Lower lobe of right lung (tissue), 2 donors: ENCODE measurements at places on chromosomes 6 and 20. TPM values are rescaled to one million over a fixed set of nuclear protein-coding genes. Genes with fewer than 3 reads are reported as not detected.

DNA sequence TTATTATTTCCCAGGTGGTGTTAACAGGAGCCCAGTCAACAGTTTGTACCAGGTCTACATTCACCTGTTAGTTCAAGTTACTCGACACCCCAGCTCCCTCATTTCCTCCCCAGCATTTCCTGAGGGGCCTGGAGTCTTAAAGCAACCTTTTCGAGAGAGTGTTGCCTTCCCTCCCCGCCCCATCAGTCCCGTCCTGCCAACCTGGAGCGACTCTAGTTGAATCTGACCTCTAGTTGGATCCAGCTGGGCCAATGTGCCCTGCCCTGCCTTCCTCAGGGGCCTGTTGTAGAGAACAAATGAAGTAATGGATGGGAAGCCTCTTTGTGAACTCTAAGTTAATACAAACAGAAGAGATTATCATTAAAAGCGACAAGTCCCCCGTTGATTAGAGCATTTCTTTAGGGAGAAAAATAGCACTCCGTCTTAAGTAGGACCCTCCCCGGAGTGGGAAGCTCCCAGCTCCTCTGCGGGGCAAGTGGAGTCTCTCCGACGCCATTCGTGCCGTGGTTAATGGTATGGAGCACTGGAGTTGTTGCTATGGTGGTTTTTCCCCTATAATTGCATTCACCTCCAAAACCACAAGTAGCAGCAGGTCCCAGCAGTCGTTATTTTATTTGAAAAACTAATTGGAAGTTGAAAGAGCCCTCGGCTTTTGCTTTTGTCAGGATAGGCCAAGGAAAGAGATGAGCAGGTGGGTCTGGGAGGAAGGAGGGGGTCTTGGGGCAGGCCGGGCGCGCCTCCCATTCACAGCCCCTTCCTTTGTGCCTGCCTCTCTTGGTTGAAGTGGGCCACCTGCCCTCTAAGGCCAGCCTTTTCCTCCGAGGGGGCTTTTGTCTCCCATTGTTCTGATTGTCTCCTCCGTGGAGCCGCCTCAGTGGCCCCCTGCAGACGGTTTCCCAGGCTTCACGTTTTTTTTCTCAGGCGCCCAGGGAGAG lies 16.1 kb downstream of the GHRH start:
- DNase-seq: no peak

DNA sequence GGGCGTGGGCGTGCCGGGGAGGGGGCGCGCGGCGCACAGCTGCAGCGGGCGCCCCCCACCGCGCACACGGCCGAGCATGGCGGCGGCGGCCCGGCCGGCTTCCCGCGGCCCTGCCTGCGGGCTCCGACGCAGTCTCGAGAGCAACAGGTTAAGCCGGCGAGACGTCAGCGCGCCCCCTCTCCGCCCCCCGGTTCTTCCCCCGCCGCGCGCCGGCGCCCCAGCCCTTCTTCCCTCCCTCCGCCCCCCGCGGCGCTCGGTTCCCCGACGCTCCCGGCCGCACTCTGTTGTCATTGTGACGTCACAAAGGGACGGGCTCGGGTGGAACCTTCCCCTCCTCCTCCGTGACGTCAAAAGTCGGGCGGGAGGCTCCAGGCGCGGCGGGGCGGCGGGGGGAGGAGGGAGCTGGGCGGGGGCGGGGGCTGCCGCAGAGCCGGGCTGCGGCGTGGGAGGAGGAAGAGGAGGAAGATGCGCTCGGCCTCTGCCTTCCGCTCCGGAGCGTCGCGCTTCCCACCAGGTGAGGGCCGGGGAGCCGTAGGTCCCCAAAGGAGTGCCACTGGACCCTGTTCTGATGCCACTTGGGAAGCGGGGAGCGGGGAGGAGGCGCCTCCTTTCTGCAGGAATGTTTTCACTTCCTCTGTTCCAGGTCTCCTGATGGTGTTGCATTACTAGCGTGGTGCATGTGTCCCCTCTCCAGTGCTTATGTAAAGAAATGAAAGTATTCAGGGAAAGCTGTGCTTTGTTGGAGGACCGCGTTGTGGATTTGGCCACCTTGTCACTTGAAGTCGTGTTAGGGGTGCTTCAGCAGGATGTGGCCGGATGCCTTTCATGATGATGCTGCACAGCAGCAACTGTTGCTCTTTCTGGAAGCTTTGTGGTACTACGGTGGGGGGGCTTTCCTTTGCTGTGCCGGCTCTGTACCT lies 2.8 kb downstream of the JARID2 start:
- DNase-seq: peak; percentile 96

DNA sequence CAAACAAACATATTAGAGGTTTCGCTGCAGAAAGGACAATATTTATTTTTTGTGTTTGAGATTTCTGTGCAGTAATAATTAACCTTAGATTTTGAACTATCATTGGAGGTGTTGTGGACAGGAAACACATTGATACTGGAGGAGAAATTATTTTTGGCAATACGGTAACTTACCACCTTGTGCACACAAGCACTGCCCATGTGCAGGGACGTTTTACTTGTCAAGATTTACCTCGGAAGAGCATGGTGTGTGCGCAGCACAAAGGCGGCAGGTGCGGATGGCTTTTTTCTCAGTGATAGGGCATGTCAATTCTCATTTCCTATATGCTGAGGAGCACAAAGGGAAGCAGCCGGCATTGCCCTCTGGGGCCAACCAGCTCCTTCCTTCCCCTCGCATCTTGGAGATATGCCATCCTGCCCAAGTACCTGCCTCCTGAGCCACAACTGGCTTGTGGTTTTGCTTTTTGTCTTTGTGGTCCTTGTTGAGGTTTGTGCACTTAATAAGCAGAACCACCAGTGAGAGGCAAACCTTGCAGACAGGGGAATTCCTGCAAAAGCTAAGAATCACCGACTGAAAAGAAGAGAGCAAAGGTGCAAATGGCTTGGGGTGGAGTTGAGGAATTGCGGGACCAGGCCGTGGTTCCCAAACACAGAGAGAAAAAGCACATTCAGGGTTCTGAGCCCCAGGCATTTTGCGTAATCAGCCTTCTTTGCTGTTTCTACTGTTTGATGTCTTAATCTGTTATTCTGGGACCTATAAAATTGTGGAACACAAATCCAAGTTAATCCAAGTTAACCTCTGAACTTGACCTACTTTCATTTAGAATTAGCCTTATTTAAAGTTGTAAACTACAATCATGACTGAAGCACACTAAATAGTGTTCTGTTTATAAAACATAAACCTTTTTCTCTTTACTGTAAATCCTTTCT lies 21.9 kb downstream of the SAMD5 start:
- no peak for DNase-seq

DNA sequence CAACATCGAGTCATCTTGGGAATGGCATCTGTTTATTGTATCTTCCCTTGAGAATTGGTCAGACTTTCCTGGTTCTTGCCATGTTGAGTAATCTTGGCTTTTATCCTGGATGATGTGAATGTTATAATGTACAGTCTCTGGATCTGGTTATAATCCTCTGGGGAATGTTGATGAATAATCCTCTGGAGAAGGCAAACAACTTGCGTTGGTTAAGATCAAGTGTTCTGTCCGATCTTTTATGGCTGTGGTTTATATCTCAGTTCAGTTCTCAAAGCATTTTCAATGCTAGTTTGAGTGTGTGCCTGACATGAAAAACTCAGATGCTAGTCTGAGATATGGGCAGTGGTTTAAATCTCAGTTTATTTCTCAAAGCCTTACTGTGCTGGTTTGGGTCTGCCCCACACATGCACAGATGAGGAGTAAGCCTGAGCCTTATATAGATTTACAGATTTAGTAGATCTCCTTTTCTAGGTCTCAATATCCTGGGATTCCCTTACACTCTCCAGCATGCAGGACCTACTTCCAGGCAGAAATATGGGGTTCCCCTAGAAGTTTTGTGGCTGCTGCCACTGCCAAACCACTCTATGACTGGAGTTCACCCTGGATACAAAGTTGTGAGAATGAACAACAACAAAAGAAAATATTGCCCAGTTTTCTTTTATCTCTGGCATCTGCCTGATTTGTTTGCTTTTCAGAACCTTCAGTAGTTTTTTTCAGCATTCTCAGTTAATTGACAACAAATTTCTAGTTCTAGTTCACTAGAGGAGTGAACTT lies 191.8 kb upstream of the MAN1A1 start:
- no peak for DNase-seq

- no peak for DNase-seq
Measured at GRCh38 chr20:21266191-21266536, 37.0 kb upstream of the XRN2 start.

GRCh38 chr6:138657065-138657425 lies 116.5 kb upstream of the CCDC28A start:
- DNase-seq: no peak

Gene GLP1R
- total RNA-seq: 0.35 TPM

Gene MROH8
- 3.9 TPM for total RNA-seq

Gene LINC00237
- total RNA-seq: not detected
